ENCODE measurements at places on chromosomes 1 and 21. TPM values are rescaled to one million over a fixed set of nuclear protein-coding genes. Genes with fewer than 3 reads are reported as not detected.

The SARS1 gene
- total RNA-seq, result 204 TPM

The AKNAD1 gene
- 0.16 TPM for total RNA-seq

The CELA3B gene
- total RNA-seq, result not detected

The LCE6A gene
- total RNA-seq, result not detected

The PRAMEF10 gene
- total RNA-seq, result not detected

The SPAG17 gene
- total RNA-seq, result not detected

The FCRL5 gene
- not detected for total RNA-seq

The S100A12 gene
- not detected for total RNA-seq
